Stimulated activated effector memory CD8-positive, alpha-beta T cell treated with anti-CD3 and anti-CD28 coated beads, Interleukin-12 subunit alpha, Interleukin-12 subunit beta, amount 100 ng/mL, for 72 hours (primary cell): ENCODE measurements at places on chromosomes 1 and 21.

- DNase-seq: no peak
Measured at GRCh38 chr1:168917309-168917708, 188.3 kb upstream of the DPT start.

- DNase-seq: no peak
Measured at GRCh38 chr1:56461158-56462127, 117.9 kb downstream of the PLPP3 start.

DNA sequence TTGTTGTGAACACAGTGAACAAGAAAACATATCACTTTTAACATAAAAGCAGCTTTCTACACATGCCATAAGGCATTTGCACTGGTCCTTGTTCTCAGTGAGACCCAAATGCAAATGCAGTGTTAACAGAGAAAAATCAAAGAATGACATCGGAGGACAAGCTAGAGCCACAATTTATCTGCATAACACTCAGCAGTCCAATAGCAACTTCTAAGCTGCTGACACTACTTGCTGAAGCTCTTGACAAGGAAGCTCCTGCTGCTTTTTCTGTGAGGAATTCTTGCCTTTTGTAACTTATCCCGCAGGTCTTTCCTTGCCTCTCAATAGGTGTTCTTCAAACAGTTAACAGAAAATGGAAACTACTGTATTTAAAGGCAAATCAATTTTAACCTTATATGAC lies 34.7 kb downstream of the USH2A start:
- no peak for DNase-seq

GRCh38 chr1:205317311-205317917 lies 4.1 kb downstream of the NUAK2 start:
- no peak for DNase-seq

GRCh38 chr1:228885845-228886244 lies 150.6 kb downstream of the RHOU start:
- DNase-seq: no peak

DNA sequence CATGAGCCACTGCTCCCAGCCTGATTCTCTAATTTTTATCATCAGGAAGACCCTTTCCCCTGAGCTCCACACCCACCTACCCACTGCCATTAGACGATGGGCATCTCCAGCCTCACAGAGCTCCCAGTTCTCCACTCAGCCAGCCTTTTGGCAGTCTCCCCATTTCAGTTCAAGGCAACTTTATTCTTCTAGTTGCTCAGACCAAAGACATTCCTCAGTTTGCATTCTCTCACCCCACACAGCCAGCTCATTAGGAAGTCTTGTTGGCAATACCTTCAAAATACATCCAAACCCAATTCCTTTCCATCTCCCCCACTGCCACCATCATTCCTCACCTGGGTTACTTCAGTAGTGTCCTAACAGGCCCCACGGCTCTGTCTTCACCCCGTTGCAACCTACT lies 53.4 kb upstream of the COX20 start:
- no peak for DNase-seq

GRCh38 chr1:1199961-1200875 lies 6.2 kb downstream of the TNFRSF18 start:
- DNase-seq: no peak

DNA sequence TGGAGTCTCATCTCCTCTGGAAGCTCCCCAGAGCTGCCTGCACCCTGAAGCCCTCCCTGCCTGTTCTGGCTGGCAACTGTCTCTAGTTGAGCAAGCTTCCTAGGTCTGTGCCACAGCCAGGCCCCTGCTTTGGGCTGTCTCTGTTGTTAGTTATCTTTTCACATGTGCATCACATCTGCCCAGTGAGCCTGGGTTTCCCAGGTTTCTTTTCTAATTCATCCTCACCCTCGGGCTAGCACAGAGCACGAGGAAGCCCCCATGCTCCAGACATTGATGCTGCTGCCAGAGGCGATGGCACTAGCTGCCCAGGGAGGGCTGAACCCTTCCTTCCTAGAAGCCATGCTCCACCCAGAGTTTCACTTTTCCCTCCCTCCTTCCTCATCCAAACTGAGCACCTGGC lies 27.2 kb downstream of the RASSF5 start:
- DNase-seq: no peak

GRCh38 chr1:156899956-156900718 lies 6.6 kb downstream of the PEAR1 start:
- DNase-seq: no peak

DNA sequence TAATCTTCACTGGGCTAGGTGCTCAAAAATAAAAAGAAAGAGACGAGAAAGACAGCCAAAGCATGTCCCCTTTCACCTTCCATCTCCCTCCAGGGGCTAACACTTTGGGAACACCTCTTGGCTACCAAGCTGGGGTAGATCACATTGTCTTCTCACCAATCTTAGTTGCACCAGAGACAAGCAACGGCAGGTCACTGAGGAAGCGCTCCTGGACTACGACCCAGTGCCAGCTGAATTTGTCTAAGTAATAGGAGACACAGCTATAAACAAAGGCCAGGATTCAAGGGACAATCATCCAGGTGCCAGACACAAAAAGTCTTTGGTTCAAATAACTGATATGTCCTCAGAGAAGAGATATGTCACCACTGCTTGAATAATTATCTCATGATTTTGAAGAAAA lies 100.4 kb downstream of the SLC45A1 start:
- DNase-seq: no peak

DNA sequence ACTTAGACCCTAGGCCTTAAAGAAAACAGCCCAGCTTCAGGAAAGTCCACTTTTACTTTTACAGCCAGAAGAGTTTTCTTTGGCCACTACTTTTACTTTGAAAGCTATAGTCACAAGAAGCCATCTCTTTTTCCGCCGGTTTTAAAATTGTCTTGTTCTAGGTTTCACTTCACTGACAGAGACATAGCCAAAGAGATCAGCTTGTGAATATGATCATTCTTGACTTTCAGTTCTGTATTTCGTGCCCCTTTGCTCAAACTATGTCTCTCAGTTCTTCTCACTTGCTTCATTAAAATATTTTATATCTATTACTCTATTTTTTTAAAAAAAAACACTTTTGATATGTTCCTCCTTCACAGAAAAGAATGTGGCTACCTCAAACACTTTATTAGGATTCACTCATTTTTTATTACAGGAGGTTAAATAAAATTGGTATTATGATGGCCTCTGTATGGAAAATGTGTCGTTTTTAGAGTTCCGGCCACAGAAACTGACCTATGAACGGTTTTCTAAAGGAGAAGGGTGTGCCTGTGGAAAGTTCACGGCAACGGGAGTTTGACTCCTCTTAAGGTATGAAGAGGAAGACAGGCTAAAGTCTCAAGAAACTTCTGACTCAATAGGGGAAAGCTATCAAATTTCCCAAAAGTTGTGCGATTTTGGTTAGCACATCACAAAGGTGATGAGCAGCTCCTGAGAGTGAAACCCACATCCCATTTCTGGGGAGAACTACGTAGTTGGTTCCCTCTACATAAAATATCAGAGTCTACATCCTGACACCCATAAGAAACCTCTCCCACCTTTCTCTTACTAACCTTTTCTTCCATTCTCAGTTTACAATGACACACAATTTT lies 1.2 kb downstream of the MCOLN2 start:
- DNase-seq: no peak

GRCh38 chr1:4773226-4773625 lies 118.8 kb downstream of the AJAP1 start:
- DNase-seq: no peak

DNA sequence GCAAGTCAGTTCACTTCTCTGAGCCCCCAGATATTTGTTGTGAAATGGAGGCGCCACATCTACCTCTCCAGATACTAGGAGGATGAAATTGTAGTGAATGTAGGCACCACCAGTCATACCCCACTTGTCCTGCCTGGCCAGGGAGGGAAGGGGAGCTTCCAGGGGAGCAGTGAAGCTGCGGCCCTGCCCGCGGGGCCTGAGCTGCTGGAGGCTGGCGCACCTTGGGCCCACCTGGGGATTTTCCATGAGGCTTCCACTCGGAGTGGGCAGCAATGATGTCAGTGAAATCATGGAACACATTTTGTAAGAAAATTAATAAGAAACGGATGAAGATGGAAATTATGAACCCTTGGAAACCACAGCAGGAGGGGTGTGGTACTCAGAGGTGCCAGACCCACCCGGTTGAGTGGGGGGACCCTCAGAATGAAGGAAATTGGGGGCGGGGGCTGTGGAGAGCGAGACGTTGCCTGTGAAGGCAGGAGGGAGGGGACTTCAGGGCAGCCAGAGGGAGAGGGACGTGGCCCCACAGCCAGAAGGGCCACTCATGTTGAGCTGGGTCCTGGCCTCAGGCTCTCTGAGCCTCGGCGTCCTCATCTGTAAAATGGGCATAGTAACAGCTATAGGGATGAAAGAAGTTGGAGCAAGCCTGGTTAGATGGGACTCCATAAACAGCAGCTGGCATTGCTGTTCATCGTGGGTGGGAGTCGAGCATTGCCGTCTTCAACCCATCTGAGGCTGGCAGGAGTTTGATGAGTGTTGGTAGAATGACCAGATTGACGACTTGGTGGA lies 101.6 kb downstream of the EPHB2 start:
- no peak for DNase-seq

GRCh38 chr21:14454016-14455009 lies 71.4 kb upstream of the HSPA13 start:
- DNase-seq: no peak

- DNase-seq: no peak
Measured at GRCh38 chr1:5998906-5999301, 6.7 kb upstream of the NPHP4 start.

GRCh38 chr1:33147997-33148314 lies 33.9 kb downstream of the TRIM62 start:
- no peak for DNase-seq

DNA sequence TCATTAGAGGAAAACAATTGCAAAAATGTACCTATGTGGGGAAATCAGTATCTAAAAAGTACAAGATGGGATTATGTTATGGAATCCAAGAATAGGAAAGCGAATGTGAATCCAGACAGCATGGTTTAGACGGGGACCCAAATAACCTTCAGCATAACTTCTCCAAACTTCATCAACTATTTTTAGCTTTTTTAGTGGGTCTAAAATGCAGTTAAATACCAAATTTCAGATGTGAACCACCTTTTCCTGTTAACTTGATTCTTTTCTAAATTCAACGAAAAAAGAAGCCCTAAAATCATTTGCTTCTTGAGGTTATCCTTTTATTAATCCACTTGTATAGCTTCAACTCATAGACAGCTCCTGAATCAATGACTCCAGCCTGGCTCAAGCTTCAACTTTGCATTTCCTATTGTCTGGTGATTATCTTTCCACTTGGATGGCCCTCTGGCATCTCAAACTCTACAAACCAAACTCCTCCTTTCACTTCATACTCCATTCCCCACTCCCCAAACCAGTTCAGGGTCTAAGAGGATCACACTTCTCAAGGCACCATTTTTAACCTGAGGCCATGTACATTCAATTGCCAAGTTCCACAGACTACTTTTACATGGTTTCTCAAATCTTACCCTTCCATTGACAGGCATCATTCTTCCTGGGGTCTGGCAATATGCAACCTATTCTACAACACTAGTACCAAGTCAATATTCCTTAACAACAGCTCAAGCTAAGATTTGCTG lies 7.4 kb downstream of the ERRFI1 start:
- no peak for DNase-seq

GRCh38 chr1:34186741-34187494 lies 10.2 kb downstream of the C1orf94 start:
- DNase-seq: no peak

- DNase-seq: no peak
Measured at GRCh38 chr1:85406081-85406480, 58.9 kb downstream of the DDAH1 start.

- DNase-seq: no peak
Measured at GRCh38 chr1:74715236-74715502, 17.7 kb downstream of the CRYZ start.

DNA sequence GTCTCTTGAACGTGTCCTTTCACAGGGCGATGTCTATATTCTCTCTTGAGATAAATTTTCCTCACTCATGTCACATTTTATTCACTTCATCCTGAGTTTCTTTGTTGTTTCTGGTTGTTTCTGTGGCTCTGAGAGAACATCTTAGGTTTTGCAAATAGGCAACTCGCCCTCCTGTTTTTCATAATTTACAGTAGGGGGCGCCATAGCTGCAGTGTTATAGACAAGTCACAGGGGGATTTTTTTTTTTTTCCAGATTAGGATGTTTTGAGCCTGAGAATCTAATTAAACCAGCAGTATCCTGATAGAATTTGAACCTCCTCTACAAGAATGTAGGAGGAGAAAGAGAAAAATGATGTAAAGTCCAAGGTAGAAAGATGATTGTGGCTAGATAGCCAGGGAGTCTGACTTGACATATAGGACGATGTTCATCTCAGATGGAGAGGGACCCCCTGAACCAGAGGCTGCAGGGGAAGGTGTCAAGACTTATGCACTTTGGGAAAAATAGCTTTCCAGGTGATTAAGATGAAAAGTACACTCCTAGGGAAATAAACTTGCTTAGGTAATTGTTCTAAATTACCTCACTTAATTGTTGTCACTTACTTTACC lies 76.3 kb downstream of the ZP4 start:
- no peak for DNase-seq

DNA sequence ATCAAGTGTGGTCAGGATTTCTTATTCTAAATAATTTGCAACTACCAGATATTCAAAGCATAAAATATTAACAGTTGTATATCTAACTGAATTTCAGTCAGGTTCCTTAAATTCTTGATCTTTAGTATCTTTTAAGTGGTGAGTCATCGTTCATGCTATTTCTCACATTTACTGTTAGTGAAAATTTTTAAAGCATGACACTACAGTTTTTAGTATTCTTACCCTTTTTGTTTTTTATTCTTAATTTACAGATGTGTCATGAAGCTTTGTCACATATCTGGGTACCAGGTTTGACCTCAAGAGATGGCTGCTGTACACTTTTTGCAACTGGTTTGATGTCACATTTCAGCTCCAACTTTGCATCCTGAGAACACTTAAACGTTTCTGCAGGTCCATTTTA lies 12.7 kb downstream of the AKIRIN1 start:
- no peak for DNase-seq

DNA sequence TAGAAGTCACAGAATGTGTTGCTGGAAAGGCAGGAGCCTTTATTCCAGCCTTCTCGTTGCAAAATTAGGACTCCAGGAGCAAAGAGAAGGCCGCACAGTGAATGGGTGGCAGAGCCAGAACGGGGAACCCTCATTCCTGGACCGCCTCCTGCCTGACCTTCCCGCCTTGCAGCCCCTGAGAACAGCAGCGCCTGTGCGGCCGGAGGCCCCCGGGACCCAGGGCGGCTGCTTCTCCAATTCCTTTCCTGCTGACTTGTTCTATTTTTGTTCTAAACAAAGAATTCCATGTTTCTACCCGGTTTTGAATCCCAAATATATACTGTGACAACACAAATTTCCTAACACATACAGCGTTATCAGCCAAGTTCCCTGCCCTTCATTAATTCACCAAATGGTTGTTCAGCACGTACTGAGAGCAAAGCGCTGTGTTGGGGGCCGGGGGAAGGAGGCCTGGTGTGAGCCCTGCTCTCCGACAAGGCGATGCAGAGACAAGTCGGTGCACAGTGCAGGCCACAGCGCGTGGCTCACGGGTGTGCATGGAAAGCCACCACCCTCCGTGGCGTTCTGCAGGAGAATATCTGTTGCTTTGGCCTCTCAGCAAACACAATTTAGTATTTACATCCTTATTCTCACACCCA lies 31.9 kb upstream of the COL6A2 start:
- no peak for DNase-seq
